ENCODE measurements at places on chromosomes 12 and 14.

DNA sequence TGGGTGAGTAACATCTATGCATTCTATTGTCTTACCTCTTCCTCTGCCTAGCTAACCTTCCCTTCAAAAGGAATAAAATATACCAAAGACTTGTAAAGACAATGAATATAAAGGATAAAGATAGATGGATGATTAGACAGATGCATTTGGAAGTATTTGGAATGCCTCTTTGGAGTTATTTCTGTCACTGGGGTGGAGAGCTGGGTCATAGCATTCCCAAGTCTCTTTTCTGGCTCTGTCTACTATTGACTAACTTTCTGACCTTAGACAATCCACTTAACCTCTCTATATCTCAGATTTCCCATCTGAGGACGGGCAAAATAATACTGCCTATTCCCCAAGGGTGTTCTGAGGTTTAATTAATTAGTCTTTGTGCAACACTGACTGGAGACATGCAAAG is 517.4 kb downstream of the DIO2 start:
- no peak for DNase-seq

GRCh38 chr12:113221997-113222729 is 899 bp downstream of the TPCN1 start:
- peak; percentile 23 for DNase-seq

DNA sequence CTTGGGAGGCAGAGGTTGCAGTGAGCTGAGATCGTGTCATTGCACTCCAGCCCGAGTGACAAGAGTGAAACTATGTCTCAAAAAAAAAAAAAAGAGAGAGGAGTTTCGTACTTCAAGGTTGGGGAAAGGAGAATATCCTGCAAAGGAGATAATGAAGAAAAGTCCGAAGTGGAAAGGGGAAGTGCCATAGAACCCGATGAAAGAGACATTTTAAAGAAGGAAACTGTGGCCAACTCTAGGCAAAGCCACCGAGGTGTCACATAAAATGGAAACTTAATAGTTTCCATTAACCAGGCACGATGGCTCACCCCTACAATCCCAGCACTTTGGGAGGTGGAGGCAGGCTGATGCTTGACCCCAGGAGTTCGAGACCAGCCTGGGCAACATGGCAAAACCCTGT is 15.0 kb upstream of the LTBP2 start:
- DNase-seq: no peak

DNA sequence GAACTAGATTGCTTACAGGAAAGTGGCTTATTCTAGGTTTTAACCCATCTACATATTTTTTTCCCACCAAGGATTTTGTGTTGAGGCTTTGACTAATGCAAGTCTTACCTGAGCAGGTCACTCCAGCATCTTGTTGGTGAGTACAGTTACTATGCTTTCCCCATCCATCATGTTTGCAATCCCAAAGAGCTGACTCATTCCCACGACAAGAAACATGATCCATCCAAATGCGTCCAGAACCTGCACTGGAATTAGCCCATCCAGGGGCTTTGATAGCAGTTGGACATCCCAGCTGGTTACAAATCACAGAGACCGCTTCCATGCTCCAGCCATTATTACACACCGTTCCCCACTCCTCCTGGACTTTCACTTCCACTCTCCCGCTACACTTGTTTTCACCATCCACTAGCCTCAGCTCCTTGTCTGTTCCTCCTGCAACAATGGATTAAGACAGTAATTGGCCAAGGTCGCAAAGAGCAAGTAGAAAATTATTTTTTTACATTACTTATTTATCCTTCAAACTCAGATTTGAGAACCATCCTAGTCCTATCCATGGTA is 2.5 kb downstream of the CD163 start:
- no peak for DNase-seq

GRCh38 chr14:106845286-106846087 is 1319.1 kb downstream of the TMEM121 start:
- DNase-seq: no peak

DNA sequence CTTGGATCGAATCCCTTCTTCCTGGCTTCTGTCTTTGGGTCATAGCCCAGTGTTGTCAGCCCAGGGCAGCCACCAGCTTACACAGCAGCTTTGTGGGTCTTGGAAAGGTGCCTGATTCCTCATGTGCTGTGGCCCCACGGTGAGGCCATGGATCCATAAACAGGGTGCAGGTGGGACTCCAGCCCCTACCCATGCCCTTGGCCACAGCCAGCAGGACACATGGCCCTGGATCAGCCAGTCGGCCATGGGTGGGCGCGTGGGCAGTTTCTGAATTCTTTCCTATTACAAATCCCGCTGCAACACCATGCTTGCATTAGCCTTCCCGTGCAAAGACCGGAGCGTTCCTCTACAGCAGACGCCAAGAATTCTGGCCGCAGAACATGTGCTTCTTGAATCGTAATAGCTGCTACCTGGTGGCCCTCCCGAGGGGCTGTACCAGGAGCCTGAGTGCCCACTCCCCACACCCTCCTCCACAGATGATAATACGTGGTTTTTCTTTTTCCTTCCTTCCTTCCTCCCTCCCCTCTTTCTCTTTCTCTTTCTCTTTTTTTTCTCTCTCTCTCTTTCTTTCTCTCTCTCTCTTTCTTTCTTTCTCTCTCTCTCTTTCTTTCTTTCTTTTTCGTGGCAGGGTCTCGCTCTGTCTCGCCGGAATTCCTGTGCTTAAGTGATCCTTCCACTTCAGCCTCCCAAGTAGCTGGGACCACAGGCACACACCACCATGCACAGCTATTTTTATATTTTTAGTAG is 2.9 kb upstream of the MMP17 start:
- no peak for DNase-seq

- no peak for DNase-seq
Measured at GRCh38 chr12:32918890-32919801, 22.6 kb upstream of the PKP2 start.

DNA sequence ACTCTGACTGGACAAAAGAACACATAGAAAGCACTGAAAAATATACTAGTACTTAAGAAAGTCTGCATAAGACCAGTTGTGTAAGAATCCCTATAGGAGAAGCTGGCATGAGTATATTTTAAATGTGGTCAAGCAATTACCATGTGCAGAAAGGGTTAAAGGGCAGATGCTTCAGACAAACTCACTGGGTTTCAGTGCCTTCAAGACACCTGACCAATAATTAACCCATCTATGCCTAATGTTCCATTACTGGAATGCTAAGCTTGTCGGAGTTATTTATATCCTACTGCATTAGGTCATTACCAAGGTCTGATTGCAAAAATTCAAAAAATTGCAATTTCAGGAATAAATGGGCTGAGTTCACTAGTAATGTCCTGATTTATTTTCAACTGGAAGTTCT is 41.3 kb downstream of the HNRNPC start:
- no peak for DNase-seq

GRCh38 chr14:94237046-94237445 is 56.0 kb downstream of the SERPINA10 start:
- no peak for DNase-seq

- DNase-seq: no peak
Measured at GRCh38 chr14:102279282-102279681, 25.7 kb downstream of the MOK start.

DNA sequence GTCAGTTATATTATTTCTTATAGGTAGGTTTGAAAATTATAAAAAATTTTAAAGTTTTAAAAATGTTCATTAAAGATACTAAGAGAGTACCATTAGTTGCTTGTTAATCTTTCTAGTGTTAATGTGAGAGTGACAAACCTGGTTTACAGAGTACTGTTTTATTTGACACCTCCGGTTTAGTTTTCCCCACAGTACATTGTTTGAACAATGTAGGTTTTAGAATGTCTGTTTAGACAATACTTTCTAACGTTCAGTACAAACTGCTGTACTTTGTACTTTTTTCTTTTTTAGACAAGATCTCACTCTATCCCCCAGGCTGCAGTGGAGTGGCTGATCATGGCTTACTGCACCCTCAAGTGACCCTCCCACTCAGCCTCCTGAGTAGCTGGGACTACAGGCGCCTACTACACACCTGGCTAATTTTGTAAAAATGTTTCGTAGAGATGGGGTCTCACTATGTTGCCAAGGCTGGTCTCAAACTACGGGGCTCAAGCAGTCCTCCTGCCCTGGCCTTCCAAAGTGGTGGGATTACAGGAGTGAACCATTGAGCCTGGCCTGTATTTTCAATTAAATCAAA is 3.2 kb downstream of the BICDL1 start:
- DNase-seq: no peak

GRCh38 chr14:59199205-59199604 is 10.7 kb downstream of the DAAM1 start:
- DNase-seq: no peak

GRCh38 chr12:31499567-31499966 is 91.4 kb downstream of the DENND5B start:
- DNase-seq: no peak

DNA sequence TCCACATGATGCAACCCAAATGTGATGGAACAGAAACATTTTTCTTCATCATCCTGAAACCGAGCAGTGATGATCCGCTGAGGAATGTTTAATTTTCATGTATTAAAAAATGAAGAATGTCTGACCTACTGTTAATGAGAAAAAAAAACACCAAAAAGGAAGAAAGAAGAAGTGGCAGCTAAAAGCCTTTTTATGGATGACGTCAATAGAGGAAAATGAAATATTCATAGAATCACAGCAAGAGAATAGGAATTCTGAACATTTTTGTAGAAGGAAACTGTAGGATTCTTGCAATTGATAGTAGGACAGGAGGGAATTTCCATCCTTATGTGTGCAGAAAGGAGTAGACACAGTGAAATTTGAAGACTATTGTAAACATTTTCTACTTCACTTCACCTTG is 112.9 kb downstream of the PRKCH start:
- no peak for DNase-seq

DNA sequence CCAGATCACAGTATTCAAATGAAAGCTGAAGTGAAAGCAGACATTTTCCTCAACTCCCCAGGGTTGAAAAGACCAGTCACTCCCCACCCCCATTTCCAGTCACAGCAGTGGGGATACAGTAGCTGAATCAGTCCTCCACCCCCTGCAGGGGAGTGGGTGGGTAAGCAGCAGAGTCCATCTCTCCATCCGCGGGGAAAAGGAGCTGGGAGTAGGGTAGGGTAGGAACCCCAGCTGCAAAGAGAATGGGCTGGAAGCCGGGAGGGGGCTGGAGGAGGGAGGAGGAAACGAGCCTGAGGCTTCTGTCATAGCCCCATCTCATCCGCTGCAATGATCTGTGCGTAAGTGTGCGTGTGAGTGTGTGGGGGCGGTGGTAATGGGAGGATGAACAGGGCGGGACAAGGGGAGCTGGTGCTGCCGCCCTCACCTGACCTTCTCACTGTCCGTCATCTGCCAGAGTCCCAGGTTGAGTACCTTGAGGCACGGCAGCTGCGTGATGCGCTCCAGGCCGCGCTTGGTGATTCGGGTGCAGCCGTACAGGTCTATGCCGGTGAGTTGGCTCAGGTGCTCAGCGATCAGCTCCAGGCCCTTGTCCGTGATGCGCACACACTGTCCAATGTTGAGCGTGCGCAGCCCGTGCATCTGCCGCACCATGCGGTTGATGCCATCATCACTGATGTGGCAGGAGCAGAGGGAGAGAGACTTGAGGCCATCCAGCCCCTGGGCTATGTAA is 1.8 kb downstream of the FBXL14 start:
- DNase-seq: no peak

GRCh38 chr14:47843236-47843635 is 167.8 kb upstream of the MDGA2 start:
- no peak for DNase-seq

DNA sequence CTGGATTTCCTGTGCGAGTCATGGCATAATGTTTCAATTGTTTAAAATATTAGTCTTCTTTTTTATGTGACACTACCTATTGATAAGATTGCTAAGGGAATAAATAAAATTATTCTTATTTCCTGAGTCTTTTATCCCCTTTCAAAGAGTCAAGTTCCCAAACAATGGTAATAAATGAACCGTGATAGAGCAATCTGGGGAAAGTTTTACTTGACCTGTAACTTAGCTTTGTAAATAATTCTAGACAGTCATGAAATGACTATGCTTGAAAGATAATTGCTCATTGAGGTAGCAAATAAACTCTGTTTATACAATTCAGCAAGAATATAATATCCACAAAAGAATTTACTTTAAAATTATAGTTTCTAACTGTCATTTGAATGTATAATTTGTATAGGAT is 82.1 kb downstream of the TSPAN8 start:
- DNase-seq: no peak

DNA sequence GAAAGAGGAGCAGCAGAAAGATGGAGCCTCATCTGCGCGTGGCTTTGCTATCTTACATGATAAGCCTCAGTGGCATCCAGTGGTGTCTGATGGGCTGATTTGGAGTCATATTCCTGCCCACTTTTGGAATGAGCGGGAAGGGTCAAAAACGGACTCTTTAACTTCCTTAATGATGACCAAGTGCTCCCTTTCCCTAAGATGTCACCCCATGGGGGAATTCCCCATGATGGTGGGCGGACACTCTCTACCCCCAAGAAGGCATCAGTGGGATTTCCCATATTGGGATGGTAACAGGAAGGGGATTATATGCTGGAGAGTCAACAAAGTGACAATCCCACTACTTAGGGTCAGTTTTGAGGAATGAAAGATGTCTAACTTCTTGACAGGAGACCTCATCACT is 110.9 kb downstream of the GPATCH2L start:
- DNase-seq: no peak

GRCh38 chr12:59041241-59042121 is 121.2 kb upstream of the LRIG3 start:
- DNase-seq: no peak

DNA sequence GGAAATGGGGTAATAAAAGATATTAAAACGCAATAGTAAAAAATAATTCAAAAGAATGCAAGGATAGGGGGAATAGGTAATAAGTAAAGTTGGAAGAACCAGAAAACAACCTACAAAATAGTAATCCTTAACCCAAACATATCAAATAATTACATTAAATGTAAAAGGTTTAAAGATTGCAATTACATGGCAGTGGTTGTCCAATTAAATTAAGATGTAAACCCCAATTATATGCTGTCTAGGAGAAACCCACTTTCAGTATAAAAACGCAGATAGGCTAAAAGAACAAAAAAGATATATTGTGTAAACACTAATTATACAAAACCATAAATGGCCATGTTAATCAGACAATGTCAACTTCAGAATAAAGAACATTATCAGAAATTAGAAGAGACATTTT is 247.3 kb downstream of the SLC25A21 start:
- no peak for DNase-seq

- no peak for DNase-seq
Measured at GRCh38 chr12:108683906-108684556, 47.3 kb downstream of the CORO1C start.

Measured in activated CD8-positive, alpha-beta memory T cell treated with anti-CD3 and anti-CD28 coated beads for 48 hours (primary cell).